ENCODE measurements at places on chromosomes 12 and 14.

- no peak for DNase-seq
Measured at GRCh38 chr12:7450667-7451066, 6.7 kb upstream of the CD163L1 start.

DNA sequence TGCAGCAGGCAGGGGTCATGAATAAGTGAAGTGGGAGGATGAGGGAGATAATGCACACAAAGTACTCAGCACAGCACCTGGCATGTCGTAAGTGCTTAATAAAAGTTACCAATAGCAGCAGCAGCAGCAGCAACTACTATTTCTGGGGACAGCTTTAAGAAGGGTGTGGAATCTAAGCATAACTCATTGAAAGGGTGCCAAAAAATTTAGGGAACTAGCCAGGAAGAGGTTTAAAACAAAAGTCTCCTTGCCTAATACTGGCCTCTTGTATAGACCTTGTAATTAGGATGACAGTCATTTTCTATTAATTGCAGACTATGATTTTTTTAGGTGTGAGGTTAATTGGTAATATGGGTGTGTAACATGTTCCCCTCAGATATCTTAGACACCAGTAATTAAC, 179.9 kb downstream of the PTPN11 start:
- DNase-seq: no peak

- DNase-seq: peak; percentile 85
Measured at GRCh38 chr12:70049596-70050360, 193.5 kb upstream of the CNOT2 start.

- DNase-seq: no peak
Measured at GRCh38 chr12:54521293-54522060, 23.9 kb downstream of the NCKAP1L start.

DNA sequence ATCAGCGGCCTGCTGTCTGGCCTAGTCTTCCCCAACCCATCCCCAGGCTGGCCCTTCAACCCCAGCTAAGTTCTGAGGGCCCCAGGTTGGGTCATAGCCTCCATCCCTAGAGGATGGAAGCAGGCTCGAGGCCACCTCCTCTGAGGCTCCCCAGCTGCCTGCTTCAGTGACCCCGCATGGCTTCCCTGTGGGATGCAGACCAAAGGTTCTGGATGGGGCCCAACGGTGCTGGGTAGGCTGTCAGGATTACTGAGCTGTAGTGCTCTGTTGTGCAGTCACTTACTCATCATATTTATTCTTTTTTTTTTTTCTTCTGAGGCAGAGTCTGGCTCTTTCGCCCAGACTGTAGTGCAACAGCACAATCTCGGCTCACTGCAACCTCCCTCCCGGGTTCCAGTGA, 92.0 kb downstream of the IRF2BPL start:
- no peak for DNase-seq

DNA sequence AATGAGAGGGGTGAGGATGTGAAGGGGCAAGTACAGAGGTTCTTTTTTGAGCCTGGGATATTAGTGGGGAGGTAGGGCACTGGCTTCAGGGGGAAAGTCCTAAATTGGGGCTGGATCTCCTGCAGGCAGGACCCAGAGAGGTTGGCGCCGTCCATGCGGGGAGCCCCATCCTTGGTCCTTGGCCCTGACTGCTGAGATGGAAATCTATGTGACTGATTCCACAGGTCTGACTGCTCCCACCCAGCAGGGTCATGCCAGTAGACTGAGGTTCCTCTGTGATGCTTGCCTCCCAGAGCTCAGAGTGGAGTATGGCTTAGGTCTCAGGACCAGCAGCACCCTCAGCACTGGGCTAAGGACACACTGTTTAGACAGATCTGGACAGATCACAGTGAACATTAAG, 988.6 kb upstream of the TMEM132C start:
- no peak for DNase-seq

- no peak for DNase-seq
Measured at GRCh38 chr12:4580281-4580688, 18.3 kb downstream of the DYRK4 start.

- DNase-seq: no peak
Measured at GRCh38 chr14:61344437-61345150, 23.2 kb downstream of the PRKCH start.

- DNase-seq: no peak
Measured at GRCh38 chr14:94144765-94145164, 15.4 kb upstream of the IFI27L2 start.

- DNase-seq: peak; percentile 47
Measured at GRCh38 chr12:92551853-92552397, 150.9 kb upstream of the PLEKHG7 start.

- no peak for DNase-seq
Measured at GRCh38 chr14:71103662-71104484, 196.6 kb downstream of the PCNX1 start.

DNA sequence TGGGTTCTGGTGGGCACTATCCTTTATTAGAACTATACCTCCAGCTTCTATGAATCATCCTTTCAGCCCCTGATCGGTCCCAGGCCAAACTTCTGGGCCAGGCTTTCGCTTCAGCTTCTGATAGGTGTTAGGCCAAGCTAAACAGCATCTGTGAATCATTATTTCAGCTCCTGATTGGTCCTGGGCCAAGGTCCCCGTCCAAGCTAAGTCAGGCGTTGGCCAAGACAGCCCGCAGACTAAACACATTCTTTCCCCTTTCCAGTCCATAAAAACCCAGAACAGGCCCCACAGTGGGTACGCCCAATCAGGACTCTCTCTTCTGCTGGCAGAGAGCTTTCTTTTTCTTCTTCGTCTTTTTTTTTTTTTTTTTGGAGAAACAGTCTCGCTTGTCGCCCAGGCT, 1808.9 kb upstream of the SEL1L start:
- DNase-seq: no peak
